Cerebellum (tissue), 4 donors: ENCODE measurements at places on chromosomes 13 and 19.

- DNase-seq: no peak
Observed at GRCh38 chr13:93788456-93788855, 561.8 kb downstream of the GPC6 start.

GRCh38 chr19:52694921-52695320 is 39.9 kb downstream of the ZNF611 start:
- DNase-seq: no peak

DNA sequence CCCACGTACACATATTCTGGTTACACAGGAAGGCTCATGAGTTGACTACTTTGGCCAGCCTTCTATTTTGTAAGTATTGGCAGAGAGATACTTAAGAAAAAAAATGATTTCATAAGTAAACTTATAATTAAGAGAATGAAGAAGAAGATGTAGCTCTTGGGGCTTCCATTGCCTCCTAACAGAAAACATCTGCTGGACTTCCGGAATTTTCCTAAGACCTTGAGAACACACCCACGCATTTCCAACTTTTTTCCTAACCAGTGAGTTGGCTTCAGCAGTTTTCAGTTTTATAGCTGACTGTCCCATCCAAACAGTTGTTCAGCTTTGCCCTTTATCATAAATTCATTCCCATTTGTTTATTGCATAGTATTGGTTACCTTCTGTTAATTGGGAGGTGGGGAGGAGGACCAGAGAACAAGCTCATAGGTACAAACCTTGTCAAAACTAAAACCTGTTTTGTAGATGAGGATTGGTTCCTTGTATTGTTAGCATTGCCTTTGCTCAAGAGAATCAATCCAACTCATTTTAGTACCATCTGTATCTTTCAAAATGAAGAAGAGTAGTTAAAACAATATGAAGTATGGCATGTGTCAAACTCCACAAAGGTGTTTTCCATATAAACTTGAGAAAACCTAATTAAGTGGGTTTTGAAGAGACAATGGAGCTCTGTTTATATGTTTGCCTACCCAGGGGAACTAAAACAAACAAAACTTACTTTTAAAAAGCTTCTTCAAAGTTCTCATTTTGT is 93.9 kb downstream of the COL4A2 start:
- DNase-seq: no peak

DNA sequence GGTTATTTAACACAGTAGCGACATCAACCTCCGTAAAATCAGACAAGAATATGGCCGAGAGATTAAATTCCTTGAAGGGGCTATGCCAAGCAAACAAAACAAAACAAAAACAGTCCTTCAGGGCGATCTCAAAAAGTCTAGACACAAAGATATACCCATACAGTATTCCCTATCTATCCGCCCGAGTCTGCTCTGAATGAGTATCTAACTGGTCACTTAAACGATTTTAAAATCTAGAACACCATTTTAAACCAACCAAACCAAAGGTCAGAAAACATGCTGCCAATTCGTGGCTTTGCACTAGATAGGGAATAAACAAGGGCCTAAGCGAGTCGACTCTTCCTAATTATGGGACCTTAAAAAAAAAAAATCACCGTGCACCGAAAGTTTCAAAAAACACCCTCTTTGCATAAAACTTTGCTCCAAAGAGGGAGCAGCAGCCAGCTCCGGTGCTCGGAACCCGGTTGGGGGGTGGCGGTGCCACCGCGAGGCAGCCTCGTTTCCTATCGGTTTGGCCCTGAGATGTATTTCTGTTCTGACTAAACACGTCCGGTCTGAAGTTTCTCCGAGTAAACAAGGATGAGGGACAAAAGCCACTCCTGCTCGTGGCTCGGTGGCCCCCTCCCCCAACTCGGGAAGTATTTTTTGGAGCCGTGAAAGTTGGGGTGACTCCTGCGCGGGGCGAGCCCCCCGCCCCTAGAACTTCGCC is 1.8 kb downstream of the HMGB1 start:
- DNase-seq: peak; percentile 29

GRCh38 chr19:16033136-16033530 is 43.2 kb upstream of the TPM4 start:
- no peak for DNase-seq

- peak; percentile 28 for DNase-seq
Observed at GRCh38 chr13:34201050-34201913, 383.3 kb downstream of the RFC3 start.

GRCh38 chr13:43879755-43880181 is at the start of gene LACC1:
TSS of gene LACC1 (plus strand) at chr13:43879904. CDS start at chr13:43880986, 1,082 bp downstream.
- DNase-seq: peak; percentile 15

- no peak for DNase-seq
Observed at GRCh38 chr13:44818428-44818827, 170.8 kb downstream of the NUFIP1 start.

DNA sequence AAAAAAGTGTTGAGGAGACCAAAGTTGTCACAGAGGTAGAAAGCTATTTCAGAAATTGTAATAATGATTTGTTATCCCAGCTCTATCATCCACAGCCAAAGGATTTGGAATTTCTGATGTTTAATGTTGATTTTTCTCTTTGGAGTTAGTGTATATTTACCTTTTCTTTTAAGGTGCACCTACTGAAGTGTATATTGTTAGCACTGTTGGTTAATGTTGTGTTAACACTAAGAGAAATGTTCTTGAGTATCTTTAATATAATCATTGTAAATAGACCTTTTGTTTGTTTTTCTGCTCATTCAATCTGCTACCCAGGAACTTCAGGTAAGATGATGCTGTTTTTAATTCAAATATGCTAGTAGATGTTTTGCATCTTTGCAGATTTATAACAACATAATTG is 57.5 kb downstream of the ZAR1L start:
- no peak for DNase-seq
